ENCODE measurements at places on chromosomes 1 and 21.

DNA sequence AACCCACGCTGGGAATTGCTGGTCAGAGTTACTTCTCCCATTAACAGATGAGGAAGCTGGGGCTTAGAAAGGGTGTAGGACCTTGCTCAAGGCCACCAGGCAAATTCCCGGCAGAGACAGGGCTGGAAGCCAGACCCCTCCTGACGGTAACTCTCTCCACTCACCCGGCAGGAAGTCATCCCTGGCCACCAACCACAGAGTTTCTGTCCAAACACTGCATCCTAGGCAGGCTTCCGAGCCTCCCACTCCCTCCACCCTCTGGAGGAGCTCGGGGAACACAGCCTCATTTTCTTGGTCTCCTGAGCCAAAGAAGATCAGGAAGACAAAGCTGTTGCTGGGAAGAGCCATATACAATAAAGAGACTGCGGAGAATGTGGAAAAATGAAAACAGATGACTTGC is 25.0 kb upstream of the ZNF436 start:
- DNase-seq, result no peak

- DNase-seq, result no peak
Observed at GRCh38 chr1:68213843-68214242, 18.5 kb downstream of the WLS start.

GRCh38 chr1:234722904-234723720 is 113.1 kb upstream of the IRF2BP2 start:
- DNase-seq, result no peak

DNA sequence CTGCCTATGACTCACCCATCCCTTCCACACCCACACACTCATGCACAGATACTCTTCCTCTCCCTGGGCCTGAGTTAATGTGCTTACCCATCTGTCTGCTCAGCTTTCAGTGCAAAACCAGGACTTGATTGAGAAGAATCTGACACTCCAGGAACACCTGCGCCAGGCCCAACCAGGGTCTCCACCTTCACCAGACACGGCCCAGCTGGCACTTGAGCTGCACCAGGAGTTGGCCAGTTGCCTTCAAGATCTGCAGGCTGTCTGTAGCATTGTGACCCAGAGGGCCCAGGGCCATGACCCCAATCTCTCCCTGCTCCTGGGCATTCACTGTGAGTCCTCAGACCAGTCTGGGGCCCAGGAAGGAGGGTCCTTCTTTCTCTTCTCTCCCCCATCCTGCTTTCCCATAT is 3.5 kb upstream of the SH3BGRL3 start:
- no peak for DNase-seq

- DNase-seq, result no peak
Observed at GRCh38 chr1:6004412-6005123, 12.3 kb upstream of the NPHP4 start.

DNA sequence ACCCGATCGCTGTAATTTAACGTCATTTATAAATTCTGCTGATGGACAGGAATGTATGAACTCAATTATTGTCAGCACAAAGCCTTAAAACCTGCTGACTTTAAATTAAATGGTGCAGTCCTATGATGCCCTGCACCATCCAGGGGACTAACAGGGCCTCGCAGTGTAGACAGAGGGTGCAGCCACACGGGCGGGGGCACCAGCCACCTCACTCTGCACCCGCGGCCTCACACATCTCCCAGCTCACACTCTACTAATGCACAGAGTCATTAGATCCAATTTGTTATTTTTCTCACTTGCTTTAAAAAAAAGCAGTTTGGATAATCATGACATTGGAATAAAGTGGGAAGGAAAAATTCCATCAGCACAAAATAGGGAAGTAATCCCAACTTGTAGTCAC is 49.7 kb downstream of the PROX1 start:
- DNase-seq, result no peak

DNA sequence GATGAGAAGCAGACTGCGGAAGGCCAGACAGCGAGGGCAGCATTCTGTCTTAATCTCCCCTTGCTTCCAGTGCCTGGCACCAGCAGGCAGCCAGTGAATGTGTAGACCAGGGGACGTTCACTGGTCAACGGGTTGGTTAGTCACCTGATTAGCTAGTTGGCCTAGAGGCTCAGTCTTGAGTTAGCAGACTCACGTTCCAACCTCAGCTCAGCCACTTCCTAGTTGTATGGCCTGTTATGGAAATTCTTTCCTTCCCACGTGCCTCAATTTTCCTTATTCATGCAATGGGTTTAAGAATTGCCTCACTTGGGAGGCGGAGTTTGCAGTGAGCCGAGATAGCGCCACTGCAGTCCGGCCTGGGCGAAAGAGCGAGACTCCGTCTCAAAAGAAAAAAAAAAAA is 249.6 kb upstream of the TMEM51 start:
- DNase-seq, result no peak

GRCh38 chr1:83689921-83690868 is 308.7 kb downstream of the TTLL7 start:
- DNase-seq, result no peak

DNA sequence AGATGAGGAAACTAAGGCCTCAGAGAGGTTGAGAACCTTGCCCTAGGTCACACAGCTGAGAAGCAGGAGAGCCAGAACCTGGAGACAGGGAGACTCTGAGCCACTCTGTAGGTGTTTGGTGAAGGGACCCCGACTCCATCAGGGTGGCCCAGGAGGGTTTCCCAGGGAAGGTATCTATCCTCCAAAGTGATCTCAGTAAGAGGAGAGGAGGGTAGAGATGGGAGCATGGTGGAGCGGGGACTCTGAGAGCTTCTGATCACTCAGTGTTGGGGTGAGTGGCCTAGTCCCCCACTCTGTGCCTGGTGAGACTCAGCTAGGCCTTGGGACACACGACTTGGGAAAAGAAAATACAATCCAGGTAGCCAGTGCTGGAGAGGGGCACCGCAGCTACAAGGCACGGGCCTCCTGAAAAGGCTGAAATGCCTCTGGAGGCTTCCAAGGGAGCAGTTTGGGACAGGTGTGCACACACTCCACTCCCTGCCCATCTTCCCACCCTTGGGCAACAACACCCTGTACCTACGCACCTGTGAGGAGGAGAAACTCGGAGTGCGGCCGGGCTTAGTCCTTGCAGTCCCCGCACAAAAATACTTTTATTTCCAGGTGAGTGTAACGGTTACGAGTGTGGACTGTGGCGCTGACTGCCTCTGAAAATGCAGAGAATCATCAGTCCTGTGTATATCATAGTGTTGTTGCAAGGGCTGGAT is 80.8 kb downstream of the CAMK2N1 start:
- DNase-seq, result no peak

- DNase-seq, result no peak
Observed at GRCh38 chr1:173210716-173211231, 3.6 kb upstream of the TNFSF4 start.

GRCh38 chr1:30681782-30682181 is 41.6 kb downstream of the MATN1 start:
- DNase-seq, result no peak

DNA sequence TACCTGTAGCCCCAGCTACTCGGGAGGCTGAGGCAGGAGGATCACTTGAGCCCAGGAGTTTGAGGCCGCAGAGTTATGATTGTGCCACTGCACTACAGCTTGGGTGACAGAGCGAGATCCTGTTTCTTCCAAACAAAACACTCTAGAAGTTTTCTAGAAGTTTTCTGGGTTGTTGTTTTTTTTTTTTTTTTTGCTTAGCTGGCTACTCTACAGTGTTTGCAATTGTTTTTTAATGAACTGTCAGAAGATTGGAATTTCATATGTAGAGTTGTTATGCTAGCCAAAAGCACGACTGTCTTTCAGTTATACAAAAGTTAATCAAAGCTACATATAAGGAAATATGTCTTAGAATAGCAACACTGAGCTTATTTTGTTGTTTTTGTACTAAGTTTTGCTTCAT is 30.9 kb upstream of the NEXN start:
- no peak for DNase-seq

DNA sequence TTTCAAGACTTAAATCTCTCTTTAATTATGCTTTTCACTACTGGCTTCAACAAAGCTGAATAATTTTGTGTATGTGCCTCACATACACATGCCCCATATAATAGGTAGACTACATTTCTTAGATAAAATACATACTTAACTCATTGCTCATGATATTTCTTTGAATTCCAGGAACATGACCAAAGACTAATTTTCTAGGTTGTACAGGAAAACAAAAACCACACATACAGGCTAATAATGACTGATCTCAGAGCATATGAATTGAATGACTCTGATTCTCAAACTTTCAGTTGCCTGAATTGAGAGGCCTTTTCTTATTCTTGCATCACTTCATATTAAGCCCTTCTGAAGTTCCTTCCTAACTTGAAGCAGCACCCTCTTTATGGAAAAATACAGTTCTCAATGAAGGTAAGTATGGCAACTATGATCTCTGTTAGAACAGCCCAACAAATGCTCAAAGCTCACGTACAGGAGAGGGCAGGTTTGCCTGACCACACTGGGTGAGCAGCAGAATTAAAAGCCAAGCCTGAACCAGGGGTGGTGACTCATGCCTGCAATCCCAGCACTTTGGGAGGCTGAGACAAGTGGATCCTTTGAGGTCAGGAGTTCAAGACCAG is 22.6 kb upstream of the UAP1 start:
- no peak for DNase-seq

GRCh38 chr1:222079566-222079965 is 337.7 kb upstream of the DUSP10 start:
- no peak for DNase-seq

GRCh38 chr1:222749927-222750326 is 12.9 kb downstream of the FAM177B start:
- no peak for DNase-seq

DNA sequence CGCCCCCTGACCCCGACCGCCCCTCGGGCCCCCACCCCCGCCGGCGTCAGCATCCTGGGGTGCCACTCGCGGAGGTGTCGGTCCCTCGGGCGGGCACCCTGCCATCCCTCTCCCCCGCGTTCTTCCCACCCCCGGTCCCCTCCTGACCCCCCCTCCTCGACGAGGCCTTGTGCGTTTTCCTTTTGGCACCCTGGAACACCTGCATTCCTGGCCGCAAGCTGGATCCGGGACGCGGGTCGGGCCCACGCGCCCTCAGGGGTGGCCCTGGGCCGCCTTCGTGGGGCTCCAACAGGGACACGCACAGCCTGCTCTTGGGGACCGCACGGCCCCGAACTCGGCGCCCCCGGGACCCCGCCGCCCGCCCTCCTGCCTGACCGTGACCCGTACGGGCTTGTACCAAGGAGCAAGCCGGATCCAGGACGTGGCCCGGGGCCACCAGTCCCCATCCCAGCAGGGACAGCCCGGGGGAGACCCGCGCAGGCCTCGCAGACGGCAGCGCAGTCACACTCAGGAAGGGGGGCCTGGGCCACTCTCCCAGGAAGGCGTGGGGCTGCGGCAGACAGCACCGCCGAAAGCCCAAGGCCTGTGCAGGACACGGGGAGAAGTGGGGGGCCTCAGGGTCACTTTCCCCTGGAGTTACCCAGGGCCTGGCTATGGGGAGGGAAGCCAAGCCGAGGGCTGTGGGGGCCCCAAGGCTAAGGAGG is 579 bp upstream of the SLC19A1 start:
- no peak for DNase-seq

GRCh38 chr1:216907100-216907499 is 183.9 kb upstream of the ESRRG start:
- no peak for DNase-seq

- DNase-seq, result no peak
Observed at GRCh38 chr1:12450756-12451559, 167.1 kb downstream of the DHRS3 start.

DNA sequence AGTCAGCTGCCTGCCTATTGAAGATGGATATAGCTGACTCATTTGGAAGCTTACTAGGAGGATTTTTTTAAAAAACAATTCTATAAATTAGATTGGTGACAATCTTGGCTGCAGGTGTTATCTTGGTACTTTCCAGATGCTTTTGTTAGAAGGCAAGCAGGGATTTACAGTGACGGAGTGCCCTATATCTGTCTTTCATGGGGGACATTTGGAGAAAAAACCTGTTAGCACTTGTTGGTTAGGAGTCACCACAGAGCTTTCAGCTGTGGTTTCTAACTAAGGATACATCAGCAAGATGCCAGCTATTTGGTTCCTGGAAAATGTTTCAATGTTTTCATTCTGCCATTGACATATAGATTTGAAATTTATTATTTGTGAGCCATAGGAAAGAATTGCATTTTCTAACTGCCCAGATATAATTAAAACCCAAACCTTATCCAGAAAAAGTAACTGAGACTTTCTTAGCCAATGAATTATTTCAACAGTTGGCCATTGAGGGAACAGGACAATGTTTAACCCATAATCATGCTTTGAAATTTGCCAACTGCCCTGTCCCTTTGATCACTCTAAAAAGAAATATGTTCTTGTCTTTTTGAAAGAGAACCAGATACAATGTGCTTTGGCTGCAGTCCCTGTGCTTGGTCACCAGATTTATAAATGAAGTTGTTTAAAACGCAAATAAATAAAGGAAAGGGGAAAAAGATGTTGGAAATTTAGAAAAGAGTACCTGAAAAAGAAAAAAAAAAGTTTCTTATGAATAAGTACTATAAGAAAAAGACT is 761.0 kb upstream of the CXADR start:
- no peak for DNase-seq

GRCh38 chr1:38183096-38183495 is 136.5 kb upstream of the POU3F1 start:
- DNase-seq, result no peak

- DNase-seq, result no peak
Observed at GRCh38 chr1:96756789-96757188, 35.2 kb downstream of the PTBP2 start.

GRCh38 chr1:172499636-172500141 is 33.3 kb upstream of the SUCO start:
- no peak for DNase-seq
